Stimulated activated CD8-positive, alpha-beta memory T cell treated with anti-CD3 and anti-CD28 coated beads, Interleukin-15, amount 100 ng/mL, for 4 hours (primary cell): ENCODE measurements at places on chromosomes 16 and 17.

- no peak for DNase-seq
Observed at GRCh38 chr17:9108146-9108545, 86.8 kb downstream of the NTN1 start.

DNA sequence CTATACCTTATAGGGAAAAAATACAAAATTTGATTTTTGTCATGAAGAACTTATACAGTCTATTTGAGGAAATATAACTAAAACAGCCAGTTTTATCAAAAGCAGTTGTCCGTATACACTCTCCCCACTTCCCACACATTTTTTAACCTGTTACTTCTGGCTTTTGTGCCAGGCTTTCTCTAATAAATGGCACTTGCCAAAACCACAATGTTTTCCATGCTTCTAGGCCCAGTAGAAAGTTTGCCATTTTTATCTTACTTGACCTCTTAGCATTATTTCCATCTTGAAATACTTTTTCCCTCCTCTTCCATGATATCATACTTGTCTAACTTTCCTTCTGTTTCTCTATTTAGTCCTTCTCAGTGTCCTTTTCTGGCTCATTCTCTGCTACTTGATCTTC, 38.8 kb downstream of the EFCAB5 start:
- DNase-seq = no peak

- no peak for DNase-seq
Observed at GRCh38 chr16:84597528-84597896, 20.4 kb downstream of the COTL1 start.

DNA sequence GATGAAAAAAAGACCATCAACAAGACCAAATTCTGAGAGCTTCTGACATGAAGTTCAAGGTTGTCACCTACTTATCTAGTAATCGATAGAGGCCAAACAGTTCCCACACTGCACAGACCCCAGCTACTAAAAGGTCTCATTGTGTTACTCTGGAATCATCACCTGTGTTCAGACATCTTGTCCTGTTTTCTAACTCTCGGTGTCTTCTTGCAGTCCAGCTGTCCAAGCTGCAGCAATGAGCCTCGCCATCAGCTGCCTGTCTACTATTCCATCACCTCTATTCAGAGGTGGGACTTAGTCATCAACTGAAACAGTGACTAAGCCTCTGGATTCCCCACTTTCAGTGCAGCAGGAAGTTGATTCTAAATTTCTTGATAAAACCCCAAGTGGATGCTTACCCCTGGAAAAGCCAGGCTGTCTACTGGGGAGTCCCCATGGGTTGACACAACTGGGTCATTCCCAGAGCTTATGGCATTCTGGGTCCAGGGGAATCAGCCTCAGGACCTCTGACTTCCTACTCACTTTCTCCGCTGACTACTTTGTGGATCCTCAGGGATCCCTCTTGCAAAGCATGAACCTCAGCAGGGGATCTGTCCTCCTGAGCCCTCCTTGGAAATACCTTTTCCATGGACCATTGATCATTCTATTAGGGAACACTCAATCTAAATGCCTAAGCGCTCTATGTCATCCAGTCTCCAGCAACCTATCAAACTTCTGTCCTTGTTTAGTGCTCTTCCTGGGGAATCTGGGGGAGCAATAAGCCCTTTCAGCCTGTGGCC, 46.5 kb downstream of the HNF1B start:
- DNase-seq = no peak

GRCh38 chr16:80938004-80938878, 68.4 kb downstream of the CMC2 start:
- no peak for DNase-seq

DNA sequence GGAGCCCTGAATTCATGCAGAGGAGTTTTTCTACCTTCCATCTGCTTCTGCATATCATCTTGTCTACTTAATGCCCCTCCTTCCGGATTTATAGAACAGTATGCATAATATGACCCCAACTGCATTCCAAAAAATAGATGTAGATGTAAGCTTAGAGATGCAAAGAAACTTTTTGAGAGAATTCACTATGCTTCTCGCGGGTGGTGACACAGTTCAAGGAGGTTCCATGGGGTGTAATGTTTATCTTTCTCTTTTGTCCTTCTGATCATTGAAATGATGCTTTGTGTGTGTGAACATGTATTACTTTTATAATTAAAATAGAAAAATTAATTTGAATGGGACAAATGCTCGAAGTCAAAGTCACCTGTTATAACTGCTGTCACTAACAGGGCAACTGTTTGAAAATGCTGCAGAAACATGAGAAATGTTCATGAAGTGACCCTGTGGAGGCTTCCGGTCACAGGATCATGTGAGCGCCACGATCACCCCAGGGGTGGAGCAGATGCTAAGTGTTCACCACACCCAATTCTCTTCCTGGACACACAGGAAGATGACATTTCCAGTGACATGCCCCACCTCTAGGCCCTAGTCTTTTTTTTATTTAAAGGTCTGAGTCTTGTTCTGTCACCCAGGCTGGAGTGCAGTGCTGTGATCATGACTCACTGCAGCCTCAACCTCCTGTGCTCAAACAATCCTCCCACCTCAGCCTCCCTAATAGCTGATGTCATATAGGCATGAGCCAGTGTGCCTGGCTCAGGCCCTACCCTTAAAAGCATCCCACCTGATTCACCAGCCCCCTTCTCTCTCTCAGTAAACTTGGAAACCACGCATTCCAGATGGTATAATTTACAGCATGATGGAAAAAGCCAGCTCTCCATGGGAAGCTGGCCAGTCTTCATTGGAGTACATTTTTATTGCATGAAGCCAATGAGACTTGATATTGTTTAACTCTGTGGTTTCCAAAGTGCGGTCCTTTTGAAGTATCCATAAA, 21.0 kb upstream of the AGRP start:
- DNase-seq = peak; percentile 14

DNA sequence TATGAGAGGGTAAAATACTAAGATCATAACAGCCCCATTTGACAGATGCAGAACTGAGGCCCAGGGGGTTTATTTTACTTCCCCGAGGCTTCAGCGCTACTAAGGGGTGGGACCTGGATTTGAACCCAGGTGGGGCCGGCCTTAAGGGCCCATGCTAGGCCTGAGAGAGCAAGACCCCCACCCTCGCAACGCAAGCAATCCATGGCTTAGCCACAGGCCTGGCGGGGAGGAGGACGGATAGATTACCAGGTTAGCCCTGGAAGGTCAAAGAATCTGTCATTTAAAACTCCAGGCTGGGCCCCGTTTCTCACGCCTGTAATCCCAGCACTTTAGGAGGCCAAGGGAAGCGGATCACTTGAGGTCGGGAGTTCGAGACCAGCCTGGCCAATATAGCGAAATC, 1.9 kb upstream of the CDH3 start:
- DNase-seq = no peak

DNA sequence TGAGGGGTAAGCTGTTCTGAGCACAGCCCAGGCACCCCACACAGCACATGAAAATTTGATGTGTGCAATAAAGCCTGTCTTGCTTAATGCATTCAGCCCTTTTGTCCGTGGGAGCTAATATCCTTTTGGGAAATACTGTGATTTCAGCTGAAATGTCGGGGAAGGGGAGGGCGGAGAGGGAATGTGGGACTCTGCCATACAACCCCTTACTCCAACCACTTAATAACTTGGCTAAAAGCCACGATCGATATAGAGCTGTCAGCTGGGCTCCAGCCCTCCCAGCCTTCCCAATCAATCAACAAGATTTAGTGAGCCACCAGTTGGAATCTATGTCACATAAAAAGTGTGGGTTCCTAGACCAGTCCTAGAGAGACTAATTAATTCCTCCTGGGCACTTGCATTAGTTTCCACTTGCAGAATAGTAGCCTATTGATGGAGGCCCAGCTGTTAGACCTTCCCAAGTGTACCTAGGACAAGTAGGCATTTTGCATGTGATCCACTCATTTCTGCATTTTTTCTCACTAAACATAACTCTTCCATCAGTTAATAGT, 82.7 kb upstream of the PIRT start:
- no peak for DNase-seq

- no peak for DNase-seq
Observed at GRCh38 chr17:62666801-62667591, 39.5 kb downstream of the MRC2 start.

DNA sequence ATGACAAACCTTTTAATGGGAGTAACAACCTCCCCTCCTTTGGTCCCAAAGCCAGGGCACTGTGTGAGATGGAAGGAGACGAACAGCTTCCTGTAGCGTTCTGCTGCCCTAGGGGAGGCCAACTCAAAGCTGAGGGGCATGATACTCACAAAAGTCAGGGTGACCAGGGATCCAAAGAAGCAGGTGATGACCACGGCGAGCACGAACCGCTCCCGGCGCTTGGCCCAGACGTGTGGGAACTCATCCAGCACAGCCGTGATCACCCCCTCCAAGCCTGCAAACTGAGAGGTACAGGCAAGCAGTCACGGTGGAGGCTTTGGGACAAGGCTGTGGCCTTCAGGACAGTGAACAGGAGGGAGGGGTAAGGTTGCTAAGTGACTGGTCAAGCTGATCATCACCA, 25.1 kb downstream of the SLC6A4 start:
- no peak for DNase-seq

DNA sequence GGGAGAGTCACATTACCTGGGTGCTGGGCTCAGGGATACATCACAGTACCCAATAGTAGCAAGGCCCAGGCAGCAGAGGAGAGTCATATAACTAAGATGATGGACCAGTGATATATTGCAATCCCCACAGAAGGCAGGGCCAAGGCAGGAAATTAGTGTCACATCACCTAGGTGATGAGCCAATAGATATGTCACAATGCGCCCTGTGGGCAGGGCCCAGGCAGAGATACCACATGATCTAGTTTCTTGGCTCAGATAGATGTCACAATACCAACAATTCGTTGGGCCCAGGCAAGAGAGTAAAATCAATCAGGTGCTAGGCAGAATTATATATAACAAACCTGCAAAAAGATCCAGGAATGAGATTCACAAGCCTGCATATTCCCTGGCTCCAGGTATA, 2111.5 kb downstream of the TP53TG3F start:
- DNase-seq = no peak

DNA sequence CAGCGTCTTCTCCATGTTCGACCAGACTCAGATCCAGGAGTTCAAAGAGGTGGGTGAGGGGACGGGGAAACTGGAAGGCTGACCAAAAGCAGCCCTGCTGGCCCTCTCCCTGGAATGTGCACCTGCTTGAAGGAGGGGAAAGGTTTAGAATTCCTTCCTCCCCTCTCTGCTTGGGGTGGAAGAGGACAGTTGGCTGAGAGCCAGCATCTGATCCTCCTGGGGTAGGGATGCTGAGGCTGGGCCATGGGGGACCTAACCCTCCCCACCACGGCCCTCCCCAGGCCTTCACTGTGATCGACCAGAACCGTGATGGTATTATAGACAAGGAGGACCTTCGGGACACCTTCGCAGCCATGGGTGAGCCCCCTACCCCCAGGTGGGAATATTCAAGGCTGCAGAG, 1.3 kb downstream of the MYL11 start:
- no peak for DNase-seq

GRCh38 chr17:37259030-37259735, 116.6 kb upstream of the C17orf78 start:
- DNase-seq = no peak

- no peak for DNase-seq
Observed at GRCh38 chr17:1134634-1135324, 45.0 kb downstream of the ABR start.

- no peak for DNase-seq
Observed at GRCh38 chr17:31211352-31212012, 85.6 kb downstream of the OMG start.

DNA sequence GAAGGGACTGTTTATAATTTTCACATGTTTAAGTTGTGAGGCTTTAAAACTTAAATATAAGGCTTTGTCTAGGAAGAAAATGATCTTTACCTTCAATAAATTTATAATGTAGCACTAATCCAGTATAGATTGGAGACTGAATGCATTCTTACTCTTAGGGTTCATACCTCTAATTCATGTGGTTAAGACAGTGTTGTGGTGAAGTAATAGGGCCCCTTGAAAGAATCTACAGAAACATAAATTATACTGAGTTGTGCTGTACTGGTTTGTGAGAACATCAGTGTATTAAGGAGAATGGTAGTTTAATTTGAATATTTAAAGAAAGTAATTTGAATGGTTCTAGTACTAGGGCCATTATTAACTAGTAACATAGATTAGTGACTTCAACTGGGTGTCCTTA, 13.7 kb downstream of the HAPSTR1 start:
- DNase-seq = no peak

DNA sequence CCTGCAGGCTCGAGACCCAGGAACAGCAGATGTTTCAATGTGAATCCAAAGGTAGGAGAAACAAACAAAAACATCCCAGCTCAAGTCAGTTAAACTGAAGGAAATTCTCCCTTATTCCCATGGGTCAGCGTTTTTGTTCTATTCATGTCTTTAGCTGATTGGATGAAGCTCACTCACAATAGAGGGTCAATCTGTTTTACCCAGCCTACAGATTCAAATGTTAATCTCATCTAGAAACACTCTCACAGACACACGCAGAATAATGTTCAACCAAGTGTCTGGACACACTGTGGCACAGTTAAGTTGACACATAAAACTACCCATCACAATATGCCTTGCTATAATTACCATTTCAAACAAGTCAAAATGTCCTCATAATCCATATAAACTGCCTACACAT, 180.6 kb upstream of the CDH8 start:
- DNase-seq = no peak

GRCh38 chr16:85245307-85246172, 133.3 kb upstream of the CIBAR2 start:
- DNase-seq = no peak

- DNase-seq = peak; percentile 67
Observed at GRCh38 chr17:49361129-49361901, 735 bp downstream of the ZNF652 start.

DNA sequence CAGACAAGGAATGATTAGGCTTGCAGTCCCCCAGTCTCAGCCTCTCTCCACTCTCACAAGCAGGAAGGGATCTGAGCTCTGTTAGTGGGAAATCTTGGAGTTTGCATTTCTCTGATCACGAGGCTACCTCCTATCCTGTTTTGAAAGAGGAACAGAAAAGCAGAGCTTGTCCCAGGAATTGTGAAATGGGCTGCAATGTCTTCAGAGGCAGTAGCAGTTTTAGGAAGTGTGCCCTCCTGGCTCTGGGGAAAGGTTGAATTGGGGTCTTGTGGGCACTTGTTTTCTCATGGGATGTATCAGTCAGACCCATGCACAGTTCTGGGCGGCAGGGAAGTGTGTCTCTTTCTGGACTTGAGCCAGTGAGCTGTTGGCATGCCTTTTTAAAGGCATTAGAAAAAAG, 22.8 kb downstream of the NUP85 start:
- DNase-seq = no peak

- DNase-seq = no peak
Observed at GRCh38 chr16:83350481-83350880, 457.3 kb upstream of the HSBP1 start.

- DNase-seq = no peak
Observed at GRCh38 chr17:58121925-58122324, 26.3 kb upstream of the OR4D1 start.

- no peak for DNase-seq
Observed at GRCh38 chr17:50787106-50787505, 19.8 kb upstream of the ANKRD40CL start.

GRCh38 chr16:27353853-27354252, 40.1 kb downstream of the IL4R start:
- no peak for DNase-seq

- no peak for DNase-seq
Observed at GRCh38 chr16:27819356-27819755, 244.2 kb downstream of the GSG1L start.

- peak; percentile 27 for DNase-seq
Observed at GRCh38 chr16:18969050-18969854, 14.5 kb upstream of the TMC7 start.

GRCh38 chr16:78836802-78837491, 737.5 kb downstream of the WWOX start:
- DNase-seq = no peak
